Left renal pelvis (tissue), 4 donors: ENCODE measurements at places on chromosomes 6 and 20.

- no peak for DNase-seq
Observed at GRCh38 chr6:837380-837779, 144.4 kb upstream of the EXOC2 start.

- DNase-seq = peak; percentile 87
Observed at GRCh38 chr6:31664790-31665500, at the start of gene GPANK1. GPANK1 (minus strand) TSS chr6:31664997; CDS start chr6:31664478, 519 bp downstream.

DNA sequence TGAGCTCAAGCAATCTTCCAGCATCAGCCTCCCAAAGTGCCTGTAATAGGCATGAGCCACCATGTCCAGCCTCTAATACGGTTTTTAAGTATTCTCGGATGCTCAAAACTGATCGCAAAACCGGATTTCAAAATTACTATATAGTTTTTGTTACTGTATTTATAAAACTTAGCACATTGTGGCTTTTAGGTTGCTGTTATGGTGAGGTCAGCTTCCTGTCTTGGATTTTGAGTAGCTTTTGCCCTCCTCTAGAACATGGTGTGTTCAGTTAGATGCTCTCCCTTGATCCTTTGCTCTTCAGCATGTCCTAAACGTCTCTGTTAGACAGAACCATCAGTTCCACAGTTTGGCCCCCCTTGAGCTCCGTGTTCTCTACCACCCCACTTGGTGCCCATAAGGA, 96.2 kb downstream of the RPP40 start:
- no peak for DNase-seq

DNA sequence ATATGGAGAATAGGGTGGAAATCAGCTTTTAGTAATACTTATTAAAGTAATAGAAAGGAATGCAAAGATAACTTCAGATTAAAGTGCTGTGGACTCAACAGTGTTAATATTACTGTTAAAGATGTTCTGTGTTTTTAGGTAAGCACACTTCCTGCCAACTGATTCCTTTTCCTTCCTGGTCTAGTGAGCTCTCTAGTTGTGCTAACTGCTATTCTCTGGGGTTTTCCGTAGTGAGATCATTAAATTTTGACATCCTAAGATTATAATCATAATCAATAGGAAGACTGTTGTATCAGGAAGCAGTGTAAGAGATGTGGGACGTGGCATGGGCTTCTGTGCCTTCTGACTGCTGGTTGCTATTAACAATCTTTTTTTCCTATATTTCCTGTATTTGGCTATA, 1.2 kb upstream of the TMEM217 start:
- DNase-seq = no peak
